Stimulated activated CD8-positive, alpha-beta memory T cell treated with anti-CD3 and anti-CD28 coated beads, Interleukin-12 subunit alpha, Interleukin-12 subunit beta, amount 100 ng/mL, for 1 hour (primary cell): ENCODE measurements at places on chromosomes 3 and 15.

- DNase-seq, result no peak
Observed at GRCh38 chr3:115632026-115632425, 8.7 kb downstream of the GAP43 start.

GRCh38 chr3:59784164-59784563 is 734.3 kb upstream of the CFAP20DC start:
- DNase-seq, result no peak

GRCh38 chr3:197050511-197050910 is 20.9 kb upstream of the MELTF start:
- DNase-seq, result no peak

GRCh38 chr3:24899901-24900603 is 405.4 kb upstream of the THRB start:
- DNase-seq, result no peak

GRCh38 chr3:66378256-66378655 is 122.6 kb downstream of the LRIG1 start:
- peak; percentile 27 for DNase-seq

GRCh38 chr3:149442851-149443544 is 31.5 kb upstream of the TM4SF4 start:
- DNase-seq, result no peak

DNA sequence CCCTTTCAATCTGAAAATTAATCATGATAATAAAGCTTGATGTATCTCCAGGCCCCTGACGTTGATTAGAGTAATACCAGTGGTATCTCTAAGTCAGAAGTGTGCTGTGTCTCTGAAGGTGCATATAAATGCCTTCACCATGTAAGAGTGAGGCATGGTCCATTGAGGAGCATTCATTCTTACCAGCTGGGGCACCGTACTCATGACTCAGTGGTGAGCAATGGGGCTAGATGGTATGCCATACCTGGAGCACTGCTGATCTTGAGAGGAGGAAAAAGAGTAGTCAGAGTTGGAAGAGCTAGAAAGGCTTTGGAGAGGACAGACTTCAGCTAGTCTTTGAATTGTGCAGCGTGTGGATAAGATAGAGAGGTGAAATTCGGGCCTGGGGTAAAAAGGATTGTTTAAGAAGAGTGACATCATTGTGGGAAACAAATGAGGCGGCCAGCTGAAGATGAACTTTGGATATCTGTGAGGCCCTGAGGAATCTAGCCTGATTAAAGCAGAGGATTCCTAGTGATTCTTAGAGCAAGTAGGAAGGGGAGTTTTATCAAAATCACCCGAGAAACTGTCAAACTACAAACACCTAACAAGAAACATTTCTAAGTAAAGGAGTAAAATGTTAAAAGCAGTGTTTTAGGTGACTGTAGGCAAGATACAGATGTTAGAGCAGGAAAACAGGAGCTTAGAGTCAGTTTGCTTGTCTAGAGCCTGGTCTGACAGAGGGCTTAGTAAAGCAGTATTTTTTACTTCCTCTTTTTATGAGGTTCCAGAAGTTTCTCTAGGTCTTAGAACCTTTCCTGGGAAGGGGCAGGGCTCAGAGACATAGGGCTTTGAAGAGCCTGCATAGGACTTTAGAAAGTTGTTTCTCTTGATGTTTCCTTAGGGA is 13.6 kb downstream of the TMOD3 start:
- no peak for DNase-seq

DNA sequence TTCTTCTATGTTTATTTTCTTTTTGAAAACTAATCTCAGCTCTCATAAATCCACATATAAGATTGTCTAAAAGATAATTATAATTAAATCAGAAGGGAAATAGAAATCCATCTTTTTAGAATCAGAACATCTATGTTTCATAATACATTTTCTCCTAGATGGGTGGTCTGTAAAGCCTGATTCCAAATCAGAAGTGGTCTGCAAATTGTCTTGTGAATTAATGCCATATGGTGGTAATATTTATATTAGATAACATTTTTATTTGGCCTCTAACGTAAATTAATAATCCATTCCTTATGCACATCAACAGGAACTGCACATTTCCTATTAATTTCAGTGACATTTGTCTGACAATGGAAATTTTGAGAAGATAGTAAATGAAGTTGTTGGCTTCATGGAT is 52.8 kb upstream of the TBC1D5 start:
- DNase-seq, result no peak

DNA sequence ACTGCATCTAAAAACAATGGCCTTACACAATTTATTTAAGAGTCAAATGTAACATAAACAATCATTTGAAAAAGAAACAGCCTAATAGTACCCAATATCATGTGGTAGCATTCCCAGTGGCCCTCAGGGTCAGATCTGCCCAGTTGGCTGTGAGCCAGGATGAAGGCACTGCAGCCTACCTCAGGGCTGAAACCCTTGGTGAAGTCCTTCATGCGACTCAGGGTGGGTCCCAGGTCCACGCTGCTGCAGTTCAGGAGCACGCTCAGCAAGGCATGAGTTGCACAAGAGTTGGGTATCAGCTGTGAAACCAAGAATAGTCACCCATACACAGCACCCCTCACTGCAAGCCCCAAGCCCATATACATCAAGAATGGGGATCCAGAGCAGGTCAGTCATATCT is 37.1 kb downstream of the SEMA3G start:
- no peak for DNase-seq

DNA sequence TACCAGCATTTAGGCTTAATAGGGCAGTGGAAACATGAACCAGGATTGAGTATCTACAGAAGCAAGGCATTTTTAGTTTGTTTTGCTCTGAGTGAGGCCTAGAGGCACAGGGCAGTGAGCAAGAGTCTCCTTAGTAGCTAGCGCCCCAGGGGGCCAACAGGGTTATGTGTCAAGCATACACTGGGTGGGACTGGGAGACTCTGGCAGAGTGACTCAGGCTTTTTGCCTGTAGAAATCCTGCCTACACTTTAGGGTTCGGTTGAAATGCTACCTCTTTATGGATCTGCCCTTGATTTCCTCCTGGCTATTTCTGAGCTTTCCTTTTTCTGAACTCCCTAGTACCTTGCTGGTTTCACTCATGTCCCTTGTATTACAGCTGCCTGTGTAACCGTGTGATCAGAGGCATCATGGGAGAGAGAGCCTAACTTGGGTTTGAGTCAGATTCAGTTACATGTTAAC is 72.2 kb downstream of the TOP2B start:
- no peak for DNase-seq

GRCh38 chr15:57440799-57441198 is 64.5 kb downstream of the CGNL1 start:
- DNase-seq, result no peak

DNA sequence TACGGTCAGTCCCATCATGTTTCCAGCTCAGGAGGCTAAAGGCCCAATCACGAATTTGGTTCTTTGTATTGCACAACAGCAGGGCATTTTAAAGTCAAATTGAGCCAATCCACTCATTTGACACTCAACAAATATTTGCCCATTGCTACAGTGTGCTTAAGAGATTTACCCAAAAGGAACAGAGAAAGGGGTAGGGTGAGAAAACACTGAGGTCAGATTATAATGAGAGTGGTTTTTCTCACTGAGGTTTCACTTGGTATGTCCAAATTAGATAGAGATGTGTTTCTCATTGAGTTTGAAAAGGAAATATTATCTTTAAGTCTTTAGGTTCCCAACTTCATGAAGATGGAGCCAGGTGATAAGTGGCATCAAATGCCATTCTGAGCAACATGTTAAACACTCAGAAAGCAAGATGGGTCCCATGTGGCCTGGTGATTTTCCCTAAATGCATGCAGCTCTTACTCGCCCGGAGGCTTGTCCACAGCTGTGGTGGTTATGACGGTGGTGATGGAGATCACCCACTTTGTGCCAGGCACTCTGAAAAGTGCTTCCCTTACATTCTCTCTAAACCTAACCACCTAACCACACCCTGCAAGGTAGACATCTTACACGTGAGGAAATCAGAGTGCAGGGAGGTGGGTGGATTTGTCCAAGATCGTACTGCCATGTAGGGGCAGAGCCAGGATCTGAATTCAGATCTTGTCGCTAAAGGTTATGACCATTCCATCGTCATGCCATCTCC is 31.2 kb upstream of the USP3 start:
- DNase-seq, result no peak
